PC-9 (cell line): ENCODE measurements at places on chromosomes 11 and 22.
A peak's percentile ranks its signal among the peaks of the same experiment; 100 is the strongest.

- DNase-seq, result peak; percentile 47
These were observed 21.2 kb upstream of the MAP6 start for GRCh38 chr11:75689863-75690609.

- no peak for DNase-seq
These were observed 19.2 kb upstream of the KDM2A start for GRCh38 chr11:67099831-67100324.

GRCh38 chr11:115276191-115276590, 228.0 kb downstream of the CADM1 start:
- no peak for DNase-seq

- no peak for DNase-seq
These were observed 8.3 kb upstream of the IGSF9B start for GRCh38 chr11:133965031-133965601.

- DNase-seq, result no peak
These were observed 20.6 kb downstream of the APLNR start for GRCh38 chr11:57216463-57216862.

- DNase-seq, result no peak
These were observed 45.3 kb downstream of the SMIM38 start for GRCh38 chr11:69201066-69201365.

DNA sequence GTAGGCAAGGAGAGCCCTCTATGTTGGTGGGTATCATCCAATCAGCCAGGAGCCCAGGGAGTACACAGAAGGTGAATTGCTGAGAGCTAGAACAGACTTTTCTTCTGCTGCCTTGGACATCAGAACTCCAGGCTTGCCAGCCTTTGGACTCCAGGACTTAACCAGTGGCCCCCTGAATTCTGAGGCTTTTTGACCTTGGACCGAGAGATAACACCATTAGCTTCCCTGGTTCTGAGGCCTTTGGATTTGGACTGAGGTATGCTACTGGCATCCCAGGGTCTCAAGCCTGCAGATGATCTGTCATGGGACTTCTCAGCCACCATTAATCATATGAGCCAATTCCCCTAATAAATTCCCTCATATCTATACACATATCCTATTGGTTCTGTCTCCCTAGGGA, 21.5 kb downstream of the TCF20 start:
- no peak for DNase-seq

- peak; percentile 37 for DNase-seq
These were observed 519 bp upstream of the ART5 start for GRCh38 chr11:3642071-3642951.

GRCh38 chr22:21823740-21824444, 43.6 kb downstream of the MAPK1 start:
- no peak for DNase-seq

DNA sequence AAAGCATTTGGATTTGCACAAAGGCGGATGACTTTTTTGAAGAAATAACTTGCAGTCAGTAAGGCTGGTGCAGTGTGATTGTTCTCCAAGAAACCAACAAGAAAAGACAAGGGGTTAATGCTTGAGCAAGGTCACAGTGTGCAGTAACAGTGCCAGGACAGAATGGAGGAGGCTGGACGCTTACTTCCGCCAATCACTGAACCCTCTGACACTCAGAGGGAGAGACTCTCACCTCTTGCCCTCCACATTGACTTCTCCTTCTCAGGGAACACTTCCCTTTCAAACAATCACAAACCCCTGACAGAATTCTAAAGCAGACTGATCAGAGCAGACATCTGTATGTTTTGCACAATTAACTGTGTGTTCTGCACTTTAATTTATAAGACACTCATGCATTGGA, 228.4 kb downstream of the BLID start:
- no peak for DNase-seq

GRCh38 chr22:44932493-44932892, 77.3 kb downstream of the PHF21B start:
- no peak for DNase-seq

GRCh38 chr22:42855211-42855610, 1.9 kb downstream of the ARFGAP3 start:
- DNase-seq, result no peak

DNA sequence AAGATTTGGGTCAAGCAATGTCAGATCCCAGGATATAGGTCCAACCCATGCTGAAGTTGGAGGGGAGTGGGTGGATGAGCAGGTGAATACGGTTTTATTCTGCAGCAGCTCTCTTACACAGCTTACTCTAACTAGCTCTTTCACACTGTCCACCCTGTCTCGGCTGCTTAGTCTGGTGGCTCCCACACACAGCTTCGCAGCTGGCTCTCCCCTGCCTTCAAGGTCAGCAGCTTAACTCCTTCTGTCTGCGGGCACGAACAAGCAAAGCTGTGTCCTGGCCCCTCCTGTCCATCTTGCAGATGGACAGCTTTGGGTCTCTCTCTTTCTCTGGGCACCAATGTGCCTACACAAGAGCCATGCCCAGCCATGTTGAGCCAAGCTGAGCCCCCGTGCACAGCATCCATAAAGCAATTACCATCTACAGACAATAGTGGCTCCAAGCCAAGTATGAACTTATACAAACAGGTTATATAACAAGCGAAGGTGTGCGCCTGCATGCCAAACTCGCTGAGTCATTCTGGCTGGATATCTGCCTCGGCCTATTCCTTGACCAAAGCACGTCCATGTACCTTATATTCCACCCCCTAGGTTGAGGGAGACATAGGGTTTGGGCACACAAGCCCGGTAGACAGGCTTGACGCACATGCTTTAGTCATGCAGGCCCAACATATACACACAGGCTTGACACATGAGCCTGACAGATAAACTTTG, 1307.8 kb upstream of the RAG2 start:
- DNase-seq, result peak; percentile 60

GRCh38 chr11:121180183-121180582, 79.1 kb downstream of the TECTA start:
- DNase-seq, result no peak

DNA sequence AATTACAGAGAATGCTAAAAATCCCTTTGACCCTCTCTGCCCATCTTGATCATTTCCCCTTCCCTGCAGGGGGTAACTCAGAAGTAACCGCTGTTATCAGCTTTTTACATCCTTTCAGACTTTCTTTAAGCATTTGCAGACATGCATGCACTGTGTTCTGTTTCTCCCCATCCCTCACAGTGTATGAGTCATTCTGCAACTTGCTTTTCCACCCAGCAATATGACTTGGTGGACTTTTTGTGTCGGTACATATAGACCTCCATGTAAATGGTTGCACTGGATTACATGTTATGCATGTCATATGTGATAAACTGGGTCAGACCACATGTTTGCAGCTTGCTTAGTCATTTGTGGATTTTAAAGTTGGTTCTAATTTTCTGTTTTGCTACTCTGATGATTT, 87.7 kb upstream of the NECTIN1 start:
- no peak for DNase-seq

DNA sequence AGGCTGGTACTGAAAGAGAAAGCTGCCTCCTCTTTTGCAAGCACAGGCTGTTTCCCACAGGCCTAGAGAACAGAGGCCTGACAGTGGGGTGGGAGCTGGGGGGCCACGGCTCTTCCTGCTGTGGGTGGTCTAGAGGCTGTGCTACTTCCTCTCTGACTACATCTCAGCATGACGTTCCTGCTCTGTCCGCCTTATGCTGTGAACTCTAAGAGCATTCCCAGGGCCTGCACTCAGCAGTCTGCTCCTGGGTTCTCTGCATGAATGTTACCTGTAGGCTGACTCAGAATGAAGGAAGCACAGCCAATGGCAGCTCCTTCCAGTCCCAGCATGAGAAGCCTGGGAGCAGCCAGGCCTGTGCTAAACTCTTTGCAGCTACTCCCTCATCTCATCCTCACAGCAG, 534.3 kb downstream of the NTM start:
- DNase-seq, result no peak

DNA sequence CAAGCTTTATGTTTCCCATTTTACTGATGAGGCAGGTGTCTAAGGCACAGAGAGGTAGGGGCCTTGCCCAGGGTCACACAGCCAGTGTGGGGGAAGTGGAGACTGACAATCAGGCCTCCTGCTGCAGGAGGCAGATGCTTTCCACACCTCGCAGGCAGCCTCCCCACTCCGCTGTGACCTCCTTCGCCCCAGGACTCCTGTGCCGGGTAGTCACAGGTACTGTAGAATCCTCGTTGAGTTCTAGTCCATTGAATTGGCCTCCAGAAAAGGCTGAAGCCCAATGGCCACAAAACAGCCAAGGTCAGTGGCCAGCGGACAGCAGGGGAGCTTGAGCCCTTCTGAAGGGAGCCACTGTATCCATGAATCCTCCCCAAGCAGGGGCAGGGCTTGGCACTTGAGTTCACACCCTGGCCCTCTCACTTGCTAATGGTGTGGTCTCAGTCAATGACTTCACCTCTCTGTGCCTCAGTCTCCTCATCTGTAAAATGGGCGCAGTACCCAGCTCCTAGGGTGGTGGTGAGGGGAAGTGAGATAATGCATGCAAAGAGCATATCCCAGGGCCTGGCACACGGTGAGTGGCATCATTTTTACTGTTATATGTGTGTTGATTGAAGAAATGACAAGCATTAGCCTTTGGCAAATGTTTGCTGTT, 1.1 kb upstream of the FXYD2 start:
- DNase-seq, result no peak

- no peak for DNase-seq
These were observed 157.7 kb downstream of the BARX2 start for GRCh38 chr11:129533395-129533794.

GRCh38 chr11:94837317-94837716, 69.2 kb downstream of the AMOTL1 start:
- no peak for DNase-seq

DNA sequence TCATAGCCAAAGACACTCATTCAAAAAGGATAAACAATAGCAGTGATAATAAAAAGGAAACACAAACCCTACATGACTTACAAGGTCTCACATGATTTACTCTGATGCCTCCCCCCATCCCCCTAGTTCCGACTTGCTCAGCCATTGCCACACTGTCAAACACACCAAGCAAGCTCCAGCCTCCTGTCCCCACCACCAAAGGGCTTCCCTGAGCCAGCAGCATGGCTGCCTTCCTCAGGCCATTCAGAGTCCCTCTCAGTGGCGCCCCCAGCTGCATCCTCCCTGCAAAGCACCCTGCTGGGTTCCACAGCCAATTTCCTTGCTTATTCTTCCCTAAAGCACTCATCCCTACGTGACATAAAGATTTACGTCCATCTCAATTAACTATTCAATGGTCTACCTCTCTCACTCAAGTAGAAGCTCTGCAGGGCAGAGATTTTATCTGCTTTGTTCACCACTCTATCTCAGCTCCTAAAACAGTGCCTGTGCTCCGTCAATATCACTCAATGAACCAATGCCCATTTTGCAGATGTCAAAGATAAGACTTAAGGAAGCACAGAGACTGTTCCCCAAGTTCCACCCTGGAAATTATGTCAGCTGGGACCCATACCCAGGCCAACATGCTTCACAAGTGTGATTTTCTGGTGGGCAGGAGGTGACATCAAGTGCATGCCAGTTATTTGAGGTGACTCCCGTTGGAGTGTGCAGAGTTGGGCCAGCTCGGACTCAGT, 106.9 kb downstream of the SYN3 start:
- DNase-seq, result no peak

- no peak for DNase-seq
These were observed 63.9 kb downstream of the RPL27A start for GRCh38 chr11:8746331-8746974.

- DNase-seq, result no peak
These were observed 86.4 kb downstream of the CDKN1C start for GRCh38 chr11:2798951-2799761.

- DNase-seq, result no peak
These were observed 8.0 kb downstream of the ANO1 start for GRCh38 chr11:70085815-70086769.

DNA sequence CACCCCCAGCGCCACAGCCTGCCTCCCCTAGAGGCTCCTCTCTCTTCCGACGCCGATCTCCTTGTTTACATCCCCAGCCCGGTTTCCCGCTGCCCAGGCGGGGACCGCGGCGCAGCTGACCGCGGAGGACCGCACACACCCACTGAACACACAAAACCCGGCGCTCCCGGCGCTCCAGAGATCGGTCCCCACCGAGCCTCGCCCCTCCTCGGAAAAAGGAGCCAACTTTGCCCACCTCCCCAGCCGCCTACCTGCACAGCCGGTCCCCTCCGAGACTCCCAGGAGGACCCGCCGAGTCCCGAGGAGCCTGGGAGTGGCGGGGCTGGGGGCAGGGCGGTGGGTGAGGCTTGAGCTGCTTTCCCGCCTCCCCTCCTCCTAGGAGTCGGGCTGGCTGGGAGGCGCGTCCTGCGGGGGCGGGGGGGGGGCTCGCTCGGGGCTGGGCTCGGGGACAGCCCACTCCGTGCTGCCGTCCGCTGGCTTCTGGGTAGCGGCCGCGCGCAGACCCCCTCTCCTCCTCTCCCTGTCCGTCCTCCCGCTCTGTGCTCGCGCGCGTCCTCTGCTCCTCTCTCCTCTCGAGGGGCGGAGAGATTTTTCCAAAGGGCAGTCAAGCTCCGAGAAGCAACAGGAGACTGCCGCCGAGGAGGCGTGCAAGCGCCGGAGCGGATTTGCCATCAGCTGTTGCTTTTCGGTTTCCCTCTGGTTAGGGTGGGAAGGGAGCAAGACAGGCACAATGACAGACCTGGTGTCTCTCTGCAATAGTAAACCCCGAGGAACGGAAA, at the start of gene FXYD6:
Gene FXYD6, minus strand, starts transcription at position 318 of the 779 bp plus-strand sequence. CDS start 33,882 bp downstream, outside the sequence.
- no peak for DNase-seq

- no peak for DNase-seq
These were observed 1062.8 kb downstream of the DLG2 start for GRCh38 chr11:84564180-84564866.

- DNase-seq, result no peak
These were observed 341.3 kb downstream of the AASDHPPT start for GRCh38 chr11:106418791-106419190.

DNA sequence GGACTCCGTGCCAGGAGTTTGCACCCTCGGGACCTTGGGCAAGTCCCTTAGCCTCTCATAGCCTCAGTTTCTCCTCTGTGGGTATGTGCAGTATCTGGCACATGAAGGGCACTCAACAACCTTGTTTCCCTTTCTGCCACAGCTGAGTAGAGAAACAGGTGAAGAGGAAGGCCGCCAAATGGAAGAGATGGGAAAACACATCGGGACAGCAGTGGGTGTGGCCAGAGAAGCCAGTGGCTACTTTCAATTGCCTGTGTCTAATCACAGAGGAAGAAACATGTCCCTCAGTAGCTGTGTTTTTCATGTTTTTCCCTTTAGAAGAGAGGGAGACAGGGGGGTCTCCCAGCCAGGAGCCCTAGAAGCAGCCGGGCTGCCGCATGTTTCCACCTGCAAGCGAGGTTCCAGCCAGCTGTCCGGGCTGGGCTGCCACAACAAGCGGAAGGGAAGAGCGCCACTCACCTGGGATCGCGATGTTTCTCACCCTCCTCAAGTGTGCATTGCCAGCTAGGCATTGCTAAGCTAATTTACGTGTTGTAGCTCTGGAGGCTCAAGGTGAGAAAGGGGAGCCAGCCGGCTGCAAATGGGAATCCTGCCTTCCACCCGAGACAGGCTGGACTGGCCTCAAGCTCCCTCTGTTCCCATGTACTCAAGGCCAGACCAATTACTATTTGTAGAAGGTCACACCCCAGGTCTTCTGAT, 16.7 kb downstream of the ASPHD2 start:
- DNase-seq, result no peak

- DNase-seq, result no peak
These were observed 140.6 kb upstream of the RASSF10 start for GRCh38 chr11:12868315-12869073.
